Stimulated activated CD4-positive, alpha-beta T cell treated with anti-CD3 and anti-CD28 coated beads, TNF-alpha, amount 100 ng/mL, for 1 hour (primary cell): ENCODE measurements at places on chromosomes 7 and 10.

DNA sequence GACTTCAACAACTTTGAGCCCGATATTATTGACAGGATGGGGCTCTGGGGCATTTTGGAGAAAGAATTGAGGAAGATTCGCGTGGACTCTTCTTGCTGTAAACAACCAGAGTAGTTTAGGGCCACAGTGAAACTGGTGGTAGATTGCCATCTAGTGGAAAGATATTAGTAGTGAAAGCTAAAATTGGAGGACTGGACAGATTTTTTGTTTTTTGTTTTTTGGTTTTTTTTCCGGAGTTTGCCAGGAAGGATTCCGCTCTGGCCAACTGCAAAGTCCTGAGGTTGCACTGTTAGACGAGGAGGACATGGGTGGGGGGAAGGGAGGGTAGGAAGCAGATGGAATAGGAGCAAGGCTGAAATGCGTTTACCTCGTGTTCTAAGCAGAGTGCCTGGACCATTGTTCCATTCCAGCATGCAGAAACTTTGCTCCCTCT is 11.7 kb downstream of the NOBOX start:
- DNase-seq, result no peak

GRCh38 chr10:100743626-100744135 is 1.7 kb upstream of the PAX2 start:
- DNase-seq, result no peak

GRCh38 chr7:137820677-137821420 is 25.9 kb downstream of the DGKI start:
- no peak for DNase-seq

DNA sequence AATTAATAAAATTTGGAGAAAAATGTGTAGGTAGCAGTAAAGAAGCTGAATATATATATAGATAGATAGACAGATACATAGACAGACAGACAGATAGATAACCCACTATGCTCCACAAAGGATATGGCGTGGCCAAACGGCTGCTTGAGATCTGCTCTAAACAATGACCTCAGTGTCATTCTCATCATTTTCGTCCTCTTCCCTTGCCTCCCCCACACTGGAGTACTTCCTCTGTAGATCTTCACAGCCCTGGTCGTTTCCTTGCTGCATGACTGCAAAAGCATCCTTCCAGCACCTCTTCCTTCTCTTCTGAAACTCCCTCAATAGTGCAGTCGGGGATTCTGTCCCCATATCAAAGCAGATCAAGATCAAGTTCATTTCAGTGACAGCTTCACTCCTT is 35.6 kb upstream of the ATP6V0A4 start:
- no peak for DNase-seq

DNA sequence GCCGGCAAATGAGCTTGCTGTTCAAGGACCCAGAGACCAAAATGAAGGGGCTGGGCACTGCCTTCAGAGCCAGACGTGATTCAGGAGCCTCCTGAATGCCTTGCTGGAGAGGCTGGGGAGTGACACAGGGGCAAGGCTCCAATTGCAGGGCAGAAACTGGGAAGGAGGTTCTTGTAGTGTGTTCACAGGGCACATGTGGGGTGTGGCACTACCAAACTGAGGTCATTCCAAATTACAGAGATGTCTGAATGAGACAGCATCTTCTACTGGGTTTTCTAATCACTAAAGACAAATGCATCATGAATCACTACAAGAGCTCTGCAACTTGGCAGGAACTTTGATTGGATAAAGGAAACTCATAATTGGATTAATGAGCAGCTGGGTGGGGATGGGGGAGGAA is 17.8 kb downstream of the CRTAC1 start:
- DNase-seq, result no peak

- DNase-seq, result no peak
Observed at GRCh38 chr10:61835946-61836887, 65.3 kb upstream of the ARID5B start.
